ENCODE measurements at places on chromosomes 13 and 19.

GRCh38 chr13:52034616-52035226 is 10.2 kb downstream of the UTP14C start:
- DNase-seq = no peak

DNA sequence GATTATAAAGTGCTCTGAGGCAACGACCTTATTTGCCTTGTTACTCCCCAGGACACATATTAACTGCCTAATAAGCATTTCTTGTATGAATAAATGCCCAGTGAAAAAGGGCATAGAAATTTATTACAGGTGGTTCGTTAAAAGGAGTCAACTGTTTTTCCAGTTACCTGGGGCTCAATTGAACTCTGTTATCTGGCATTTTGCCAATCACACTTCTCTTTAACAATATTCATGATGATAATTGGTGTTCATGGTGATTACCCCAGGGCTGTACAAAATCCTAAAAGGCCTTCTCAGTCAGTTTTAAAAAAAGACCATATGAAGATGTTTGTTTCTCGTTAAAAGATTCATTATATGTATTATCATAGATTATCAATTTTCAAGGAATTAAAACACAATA is 57.1 kb downstream of the KL start:
- DNase-seq = no peak

DNA sequence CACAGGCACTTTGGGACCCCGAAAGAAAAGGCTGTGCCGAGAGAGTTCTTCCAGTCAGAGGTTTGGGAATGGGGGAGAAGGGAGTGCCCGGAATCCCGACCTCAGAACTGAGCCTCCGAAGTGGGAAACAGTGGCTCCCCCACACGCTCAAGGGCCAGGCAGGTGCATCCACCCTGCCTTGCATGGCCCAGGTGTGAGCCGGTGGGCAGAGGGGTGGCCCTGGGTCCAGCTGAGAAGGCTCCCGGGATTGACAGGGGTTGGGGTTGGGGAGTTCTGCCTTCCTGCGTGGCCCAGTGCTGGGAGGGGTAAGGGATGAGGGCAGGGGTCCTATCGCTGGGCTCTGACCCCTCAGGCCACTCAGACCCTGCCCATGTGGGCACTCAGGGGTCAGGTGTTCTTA is 163.5 kb upstream of the TUBA3C start:
- no peak for DNase-seq

- DNase-seq = no peak
Observed at GRCh38 chr19:5933391-5934068, 19.5 kb downstream of the CAPS start.

GRCh38 chr13:94860981-94861407 is 148.6 kb upstream of the SOX21 start:
- no peak for DNase-seq

DNA sequence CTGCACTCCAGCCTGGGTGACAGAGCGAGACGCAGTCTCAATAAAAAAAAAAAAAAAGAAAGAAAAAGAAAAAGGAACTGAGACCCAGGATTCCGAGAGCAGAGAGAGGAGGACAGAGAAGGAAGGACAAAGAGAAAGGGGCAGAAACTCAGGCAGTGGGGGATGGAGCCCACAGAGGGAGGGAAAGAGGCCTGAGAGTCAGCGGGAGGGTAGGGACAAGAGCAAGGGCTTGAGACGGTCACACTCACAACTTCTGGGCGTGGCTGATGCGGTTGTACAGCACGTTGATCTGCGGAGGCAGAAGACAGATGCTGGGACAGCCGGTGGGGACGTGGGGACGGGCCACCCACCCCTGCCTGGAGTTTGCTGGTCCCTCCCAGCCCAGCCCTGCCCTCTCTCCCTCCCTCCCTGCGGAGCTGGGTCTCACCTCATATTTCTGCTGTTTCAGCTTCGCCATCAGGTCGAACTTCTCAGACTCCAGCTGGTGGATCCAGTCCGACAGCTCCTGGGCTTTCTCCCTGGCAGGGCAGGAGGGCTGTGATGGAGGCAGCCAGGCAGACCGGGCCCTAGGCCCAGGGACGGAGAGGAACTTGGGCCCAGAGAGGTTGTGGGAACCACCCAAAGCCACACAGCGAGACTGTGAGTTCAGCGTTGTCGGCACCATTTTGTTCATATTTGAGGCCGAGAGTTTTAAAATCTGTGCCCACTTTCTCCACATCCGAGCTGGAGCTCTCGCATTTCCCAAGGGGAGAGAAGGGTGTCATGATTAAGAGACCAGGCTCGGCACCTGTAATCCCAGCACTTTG is 15.2 kb downstream of the TNNT1 start:
- DNase-seq = no peak

Data from effector CD8-positive, alpha-beta T cell (primary cell).